Hindlimb muscle (tissue), 1 donor: ENCODE measurements at places on chromosomes 16 and 17.

DNA sequence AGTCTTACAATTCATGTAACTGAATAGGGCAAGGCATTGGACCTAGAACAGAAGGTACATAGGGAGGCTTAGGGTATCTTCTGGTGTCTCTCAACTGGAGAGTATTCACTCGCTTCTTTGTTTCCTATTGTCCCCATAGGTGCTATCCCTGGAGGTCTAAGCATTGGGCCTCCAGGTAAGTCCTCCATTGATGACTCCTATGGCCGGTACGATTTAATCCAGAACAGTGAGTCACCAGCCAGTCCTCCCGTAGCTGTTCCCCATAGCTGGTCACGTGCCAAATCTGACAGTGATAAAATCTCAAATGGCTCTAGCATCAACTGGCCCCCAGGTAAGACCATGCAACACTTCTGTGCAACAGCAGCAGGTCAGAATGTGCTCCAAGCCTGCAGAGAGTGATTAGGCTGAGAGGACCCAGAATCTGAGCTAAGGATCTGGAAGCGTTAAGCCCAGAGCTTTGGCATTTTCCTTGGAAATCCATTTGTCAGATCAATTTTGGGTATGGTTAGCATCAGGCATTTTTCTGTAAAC, 35.7 kb downstream of the TMC6 start:
- no peak for DNase-seq

DNA sequence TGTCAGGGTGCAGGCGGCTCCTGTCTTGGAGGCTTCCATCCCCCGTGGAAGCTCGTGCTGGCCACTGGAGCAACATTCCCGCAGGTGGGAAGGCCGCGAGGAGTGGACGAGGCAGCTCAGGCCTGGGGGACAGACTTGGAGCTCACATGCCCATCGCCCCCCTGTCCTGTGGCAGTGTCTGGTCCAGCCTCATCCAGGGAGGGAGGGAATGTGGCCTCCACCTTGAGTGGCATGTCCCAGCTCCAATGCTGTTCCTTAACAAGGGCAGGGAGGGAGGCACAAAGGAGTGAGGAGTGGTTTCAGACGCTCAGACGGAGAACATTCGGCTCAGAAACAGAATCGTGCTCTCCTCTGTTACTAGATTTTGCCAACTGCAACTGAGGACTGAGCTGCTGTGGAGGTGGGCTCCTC, 159.4 kb upstream of the CHMP6 start:
- peak; percentile 49 for DNase-seq

GRCh38 chr17:57535249-57535966, 209.7 kb downstream of the CCDC182 start:
- no peak for DNase-seq

GRCh38 chr17:42669977-42670788, 6.6 kb downstream of the PLEKHH3 start:
- DNase-seq: no peak

- DNase-seq: no peak
Measured at GRCh38 chr16:53232826-53233529, 178.2 kb downstream of the CHD9 start.

- DNase-seq: no peak
Measured at GRCh38 chr17:10842658-10843057, 4.8 kb upstream of the PIRT start.

- no peak for DNase-seq
Measured at GRCh38 chr17:67532326-67532871, 155.3 kb downstream of the PITPNC1 start.

DNA sequence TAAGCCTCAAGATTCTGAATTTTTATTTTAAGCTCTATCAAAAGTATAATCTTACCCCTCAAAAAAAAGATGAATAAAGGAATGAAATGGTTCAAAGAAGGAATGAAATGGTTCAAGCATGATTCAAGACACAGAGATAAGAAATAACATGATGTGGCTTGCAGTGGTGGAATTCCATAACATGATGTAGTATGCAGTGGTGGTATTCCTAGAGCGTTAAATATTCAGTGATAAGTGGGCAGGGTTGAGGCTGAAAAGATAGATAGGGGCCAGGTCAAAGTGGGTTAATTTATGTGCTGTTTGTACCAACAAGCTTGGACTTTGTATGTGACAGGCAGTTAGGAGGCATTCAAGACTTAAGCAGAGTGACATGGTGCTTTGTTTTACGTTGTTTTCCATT, 29.6 kb downstream of the TNRC6A start:
- no peak for DNase-seq

- DNase-seq: peak; percentile 12
Measured at GRCh38 chr16:49051576-49051975, 230.1 kb downstream of the CBLN1 start.
